ENCODE measurements at places on chromosomes 2 and 18.
A peak's percentile ranks its signal among the peaks of the same experiment; 100 is the strongest.

- DNase-seq, result no peak
Observed at GRCh38 chr2:221439761-221440479, 132.2 kb downstream of the EPHA4 start.

DNA sequence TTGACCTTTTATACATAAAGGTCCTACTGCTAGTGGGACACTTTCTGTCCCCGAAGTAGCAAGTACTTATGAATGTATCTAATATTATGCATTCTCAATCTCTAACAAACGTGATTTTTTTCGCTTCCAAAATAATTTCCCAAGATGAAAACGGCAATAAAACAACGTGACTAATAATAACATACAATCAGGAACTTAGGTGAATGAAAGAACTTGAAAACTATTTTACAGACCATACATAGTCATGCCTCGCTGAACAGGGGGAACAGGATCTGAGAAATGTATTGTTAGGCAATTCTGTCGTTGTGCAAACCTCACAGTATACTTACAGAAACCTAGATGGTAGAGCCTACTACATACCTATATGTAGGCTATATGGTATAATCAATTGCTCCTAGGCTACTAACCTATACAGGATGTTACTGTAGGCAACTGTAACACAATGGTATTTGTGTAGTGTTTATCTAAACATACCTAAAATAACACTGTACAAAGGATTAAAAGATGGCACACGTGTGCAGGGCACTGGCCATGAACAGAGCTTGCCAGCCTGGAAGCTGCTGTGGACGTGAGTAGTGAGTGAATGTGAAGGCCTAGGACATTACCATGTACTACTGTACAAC, 2.5 kb downstream of the RTN4 start:
- DNase-seq, result peak; percentile 90

DNA sequence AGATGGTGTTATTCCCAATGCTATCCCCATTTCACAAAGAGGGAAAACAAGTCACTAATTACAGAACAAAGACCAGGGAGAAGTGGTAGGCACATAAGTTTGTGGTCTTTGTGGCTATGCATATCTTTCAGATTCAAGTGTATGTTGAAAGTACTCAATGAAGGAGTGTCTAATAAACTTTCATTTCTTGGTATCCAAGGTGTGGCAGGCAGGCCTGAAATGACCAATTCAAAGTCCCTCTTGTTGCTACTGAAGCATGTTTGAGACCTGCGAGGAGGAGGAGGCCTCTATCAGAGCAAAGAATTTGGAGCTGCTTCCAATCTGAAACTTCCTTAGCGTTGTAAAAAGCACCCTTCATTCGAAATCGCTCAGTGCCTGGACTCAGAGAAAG, 60.9 kb upstream of the KLF7 start:
- DNase-seq, result no peak

DNA sequence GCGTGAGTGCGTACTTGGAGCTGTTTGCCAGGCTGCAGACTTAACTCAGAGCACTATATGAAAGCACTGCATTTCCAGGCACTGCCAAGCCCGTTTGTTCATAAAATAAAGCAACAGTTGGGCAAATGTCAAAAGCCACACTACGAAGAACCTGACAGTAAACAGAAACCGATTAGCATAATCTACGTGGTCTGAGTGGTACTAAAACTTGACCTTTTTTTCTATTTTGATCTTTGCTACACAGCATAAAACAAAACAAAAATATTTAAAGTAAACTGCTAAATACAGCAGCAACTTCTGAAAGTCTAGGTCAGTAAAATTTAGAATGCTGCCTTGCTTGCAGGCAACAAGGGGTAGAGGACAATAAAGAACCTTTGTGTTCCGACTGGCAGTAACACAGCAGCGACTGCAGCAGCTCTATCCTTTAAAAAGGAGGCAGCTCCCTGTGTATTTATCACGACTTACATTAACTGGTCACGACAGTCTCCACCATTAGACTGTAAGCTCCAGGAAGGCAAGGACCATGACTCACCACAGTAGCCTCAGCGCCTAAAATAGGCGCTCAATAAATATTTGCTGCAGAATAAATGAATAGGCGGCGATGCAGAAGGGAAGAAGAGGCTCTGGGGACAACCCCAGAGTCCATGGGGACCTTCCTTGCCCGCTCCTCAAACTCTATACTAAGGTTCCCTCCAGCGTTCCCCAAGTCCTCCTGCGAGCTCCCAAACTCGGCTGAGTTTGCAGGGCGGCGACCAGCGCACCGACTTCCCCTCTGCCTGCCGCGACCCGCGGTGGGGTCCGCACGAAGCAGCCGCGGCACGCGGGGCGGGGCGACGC, 902 bp downstream of the SS18 start:
- peak; percentile 31 for DNase-seq

GRCh38 chr2:164657129-164657528, 35.8 kb upstream of the GRB14 start:
- DNase-seq, result no peak

GRCh38 chr2:106189764-106190468, 4.2 kb downstream of the UXS1 start:
- DNase-seq, result no peak

DNA sequence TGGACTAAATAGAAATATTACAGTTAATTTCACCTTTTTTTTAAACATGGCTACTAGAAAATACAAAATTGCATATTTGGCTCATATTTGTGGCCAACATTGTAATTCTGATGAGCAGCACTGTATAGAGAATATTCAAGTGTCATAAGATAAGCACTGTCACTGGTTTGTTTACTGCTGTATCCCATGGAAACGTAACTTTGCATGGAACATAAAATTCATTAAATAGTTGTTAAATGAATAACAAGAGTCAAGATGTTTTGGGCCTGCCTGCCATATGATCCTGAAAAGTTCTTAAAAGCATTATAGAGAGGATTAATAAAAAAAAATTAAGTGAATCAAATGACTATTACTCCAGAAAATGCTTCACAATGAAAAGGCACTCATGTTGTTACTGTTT, 763.7 kb upstream of the CRIM1 start:
- DNase-seq, result no peak

DNA sequence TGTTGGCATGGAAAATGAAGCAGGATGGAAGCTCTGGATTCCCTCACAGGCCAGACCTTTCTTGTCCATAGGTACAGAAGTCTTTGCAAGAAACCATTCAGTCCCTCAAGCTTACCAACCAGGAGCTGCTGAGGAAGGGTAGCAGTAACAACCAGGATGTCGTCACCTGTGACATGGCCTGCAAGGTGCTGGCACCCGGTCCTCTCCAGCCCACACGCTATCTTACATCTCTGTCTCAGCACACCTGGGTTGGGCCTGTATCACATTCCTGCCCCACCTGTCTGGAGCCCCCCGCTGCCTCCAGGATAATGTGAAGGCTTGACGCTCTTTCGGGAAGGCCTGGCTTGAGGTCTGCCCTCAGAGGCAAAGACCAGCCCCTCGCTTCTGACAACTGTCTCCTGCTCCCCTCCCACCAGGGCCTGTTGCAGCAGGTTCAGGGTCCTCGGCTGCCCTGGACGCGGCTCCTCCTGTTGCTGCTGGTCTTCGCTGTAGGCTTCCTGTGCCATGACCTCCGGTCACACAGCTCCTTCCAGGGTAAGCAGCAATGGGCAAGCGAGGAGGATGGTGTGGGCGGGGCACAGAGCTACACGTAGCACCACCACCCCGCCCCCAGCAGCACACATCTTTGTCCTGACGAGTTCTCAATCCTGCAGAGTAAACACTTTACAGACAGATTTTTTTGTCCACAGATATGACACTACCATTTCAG, 6.0 kb downstream of the TMEM214 start:
- DNase-seq, result no peak

DNA sequence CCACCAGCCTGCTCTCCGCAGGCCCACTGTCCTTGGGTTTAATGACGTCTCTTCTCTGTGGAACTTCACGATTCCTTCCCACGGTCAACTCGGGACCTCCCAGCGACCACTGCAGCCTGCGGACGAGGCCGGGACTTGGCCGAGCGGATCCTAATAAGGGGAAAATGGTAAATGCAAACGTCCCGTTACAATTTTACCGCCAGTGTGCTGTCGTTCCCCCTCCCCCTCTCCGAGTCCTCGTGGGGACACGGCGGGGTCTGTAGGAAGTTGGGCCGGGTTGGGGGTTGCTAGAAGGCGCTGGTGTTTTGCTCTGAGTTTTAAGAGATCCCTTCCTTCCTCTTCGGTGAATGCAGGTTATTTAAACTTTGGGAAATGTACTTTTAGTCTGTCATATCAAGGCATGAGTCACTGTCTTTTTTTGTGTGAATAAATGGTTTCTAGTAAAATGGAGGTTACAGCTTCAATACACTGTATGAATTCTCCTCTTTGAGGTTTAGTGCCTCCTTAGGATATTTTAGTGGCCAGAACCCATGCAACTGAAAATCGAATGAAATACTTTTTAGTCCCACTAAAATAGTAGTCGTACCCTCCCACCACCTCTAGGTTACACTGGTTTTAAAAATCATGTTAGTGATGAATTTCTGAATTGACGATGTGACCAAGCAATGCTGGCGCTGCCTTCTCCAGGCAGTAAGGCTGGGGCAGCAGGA, 2.3 kb downstream of the HOXD11 start:
- no peak for DNase-seq

DNA sequence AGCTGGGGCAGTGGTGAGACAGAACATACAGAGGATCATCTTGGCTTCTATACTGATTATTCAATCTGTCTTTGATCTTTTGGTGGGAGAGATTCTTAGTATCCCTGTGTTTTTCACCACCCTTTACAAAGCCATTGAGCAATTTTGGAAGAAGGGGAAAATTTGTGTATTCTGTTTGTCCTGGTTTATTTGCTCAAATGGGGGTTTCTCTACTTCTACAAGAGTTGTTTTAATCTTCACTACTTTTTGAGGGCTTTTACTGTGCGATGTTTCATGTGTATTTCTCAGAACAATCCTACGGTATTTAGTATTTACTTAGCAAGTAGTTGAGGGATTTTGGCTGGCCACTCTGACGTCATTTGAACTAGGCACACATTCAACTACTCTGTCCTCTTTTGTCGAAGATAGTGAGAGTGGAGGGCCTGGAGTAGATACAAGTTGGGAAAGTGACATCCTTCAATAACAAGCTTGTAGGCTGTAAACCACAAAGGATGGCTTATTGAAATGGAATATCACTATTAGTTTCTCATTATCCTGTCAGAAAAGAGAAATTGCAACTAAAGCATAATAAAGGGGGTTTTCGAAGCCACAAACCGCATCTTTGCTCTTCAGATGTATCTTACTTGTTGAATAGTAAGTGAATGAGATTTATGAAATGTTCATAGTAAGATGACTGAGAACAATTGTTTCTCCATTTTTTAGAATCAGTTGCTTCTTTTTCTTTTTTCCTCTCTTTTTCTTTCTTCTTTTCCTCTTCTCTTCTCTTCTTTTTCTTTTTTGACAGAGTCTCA, 24.8 kb downstream of the FMNL2 start:
- no peak for DNase-seq

DNA sequence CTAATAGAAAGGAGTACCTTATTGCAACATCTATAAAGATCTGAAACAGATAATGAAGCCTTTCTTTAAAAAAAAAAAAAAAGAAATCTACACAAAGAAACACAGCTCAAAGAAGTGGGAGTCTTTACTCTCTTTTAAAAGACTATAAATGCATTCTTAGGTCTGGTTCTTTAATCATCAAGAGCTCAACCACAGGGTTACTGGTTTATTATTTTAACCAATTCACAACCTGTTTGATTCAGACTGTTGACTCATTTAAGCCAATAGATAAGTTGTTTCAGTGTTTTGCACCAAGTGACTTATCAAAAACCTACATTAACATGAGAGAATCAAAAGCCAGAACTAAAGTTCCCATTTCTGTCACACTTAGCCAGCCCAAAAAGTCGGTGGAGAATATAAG, 93.1 kb downstream of the TCF4 start:
- DNase-seq, result no peak

DNA sequence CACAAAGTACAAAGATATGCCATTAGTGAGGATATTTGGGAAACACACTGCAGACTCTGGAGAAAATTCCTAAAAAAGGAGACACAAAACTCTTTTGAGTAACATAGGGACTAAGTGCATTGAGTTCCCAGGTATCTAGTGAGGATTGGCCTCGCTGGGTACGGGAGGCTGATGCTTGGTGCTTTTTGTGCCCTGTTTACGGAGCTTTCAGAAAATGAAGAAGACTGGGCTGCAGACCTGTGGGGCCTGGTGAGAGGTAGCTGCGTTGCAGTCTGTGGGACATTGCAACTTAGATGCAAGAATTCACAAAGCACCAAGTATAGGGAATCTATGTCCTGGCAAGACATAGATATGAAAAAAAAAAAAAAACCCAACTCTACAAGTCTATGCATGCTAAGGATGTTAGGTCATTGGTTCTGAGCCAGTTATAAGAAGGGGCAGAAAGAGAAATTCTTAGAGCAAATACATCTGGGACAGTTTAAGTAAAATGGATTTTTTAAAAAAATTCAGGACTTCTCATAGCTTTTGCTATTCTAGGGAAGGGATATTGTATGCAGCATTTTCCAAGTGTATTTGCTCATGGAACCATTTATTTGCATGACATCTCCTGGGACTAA, 156.0 kb downstream of the SLC4A3 start:
- no peak for DNase-seq

DNA sequence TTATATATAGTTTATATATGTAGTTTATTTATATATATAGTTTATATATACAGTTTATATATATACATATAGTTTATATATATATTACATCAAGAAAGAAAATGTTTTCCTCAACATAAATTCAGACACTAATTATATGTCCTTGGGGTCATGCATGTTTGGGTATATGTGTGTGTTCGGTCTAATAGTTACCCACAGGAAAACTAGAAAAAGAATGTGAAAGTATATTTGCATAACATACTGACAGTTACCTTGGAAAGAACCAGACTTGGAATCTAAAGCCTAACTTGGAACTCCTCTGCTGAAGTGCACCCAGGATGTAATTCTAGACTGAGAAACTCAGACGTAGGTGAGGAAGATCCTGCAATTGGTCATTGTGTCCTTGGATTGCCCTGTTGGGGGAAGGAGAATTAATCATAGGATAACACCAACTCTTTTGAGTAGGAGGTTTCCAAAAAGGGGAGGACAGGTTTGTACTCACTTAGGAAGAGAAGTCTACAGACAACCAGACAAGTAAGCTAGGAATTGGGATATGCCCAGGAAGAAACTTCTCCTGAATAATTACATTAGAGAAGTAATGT, 8.9 kb upstream of the SLC25A12 start:
- no peak for DNase-seq

GRCh38 chr2:106075048-106075447, 119.1 kb downstream of the UXS1 start:
- no peak for DNase-seq

- DNase-seq, result no peak
Observed at GRCh38 chr18:70004696-70005095, 57.0 kb upstream of the CD226 start.

- no peak for DNase-seq
Observed at GRCh38 chr18:47846431-47846830, 84.0 kb downstream of the SMAD2 start.

DNA sequence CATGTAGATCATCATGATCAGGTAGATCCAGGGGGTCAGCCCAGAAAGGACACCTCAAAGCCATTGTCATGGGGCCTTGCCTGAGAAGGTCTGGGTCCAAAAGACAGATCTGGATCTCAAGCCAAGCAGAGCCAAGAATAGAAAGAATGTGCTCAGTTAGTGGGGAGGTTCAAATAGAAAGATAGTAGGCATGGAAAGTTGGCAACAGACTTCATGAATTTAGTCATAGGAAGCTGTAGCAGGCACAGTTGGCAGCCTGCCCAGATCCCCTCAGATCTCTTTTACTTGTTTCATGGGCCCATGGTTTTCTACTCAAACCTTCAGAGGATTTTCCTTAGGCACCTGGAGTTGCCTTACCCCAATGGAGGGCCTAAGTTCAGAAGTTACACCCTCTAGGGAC, 767.0 kb downstream of the SLC4A3 start:
- DNase-seq, result no peak
